ENCODE measurements at places on chromosomes 13 and 19.
A peak's percentile ranks its signal among the peaks of the same experiment; 100 is the strongest.

DNA sequence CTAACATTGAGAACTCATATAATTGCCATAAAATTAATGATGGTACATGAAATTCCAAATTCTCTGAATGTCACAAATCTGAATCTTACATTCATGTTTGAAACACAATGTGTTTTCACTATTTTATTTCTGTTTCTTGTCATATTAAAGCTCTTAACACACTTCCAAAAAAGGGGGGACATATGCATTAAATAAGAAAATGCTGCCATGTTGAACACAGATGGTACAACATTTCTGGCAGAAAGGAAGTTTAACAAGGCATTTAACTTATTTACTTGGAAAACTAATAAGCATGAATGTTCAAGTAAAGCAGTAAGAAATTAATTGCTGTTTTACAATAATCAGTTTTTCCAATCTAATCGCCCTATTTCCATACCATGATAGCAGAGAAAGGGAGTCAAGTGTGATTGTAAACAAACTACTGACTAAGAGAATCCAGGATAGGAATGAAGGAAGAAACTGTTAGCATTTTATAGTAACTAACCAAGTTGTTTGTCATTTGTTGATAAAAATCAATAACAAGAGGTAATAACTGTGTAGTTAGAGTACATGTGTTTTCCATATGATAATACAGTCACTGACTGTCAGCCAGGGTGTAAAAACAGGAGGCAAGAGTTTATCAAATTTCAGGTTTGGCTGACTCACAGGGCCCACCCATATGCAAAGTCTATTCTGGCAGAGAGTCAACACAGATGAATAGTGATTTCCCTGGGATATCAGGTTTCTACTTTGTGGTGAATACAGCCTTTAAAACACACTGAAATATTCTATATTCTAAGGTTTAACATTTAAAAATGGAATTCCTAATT is 5.7 kb upstream of the FOXO1 start:
- peak; percentile 77 for DNase-seq

- no peak for DNase-seq
Measured at GRCh38 chr19:7645656-7646425, 8.9 kb downstream of the STXBP2 start.

DNA sequence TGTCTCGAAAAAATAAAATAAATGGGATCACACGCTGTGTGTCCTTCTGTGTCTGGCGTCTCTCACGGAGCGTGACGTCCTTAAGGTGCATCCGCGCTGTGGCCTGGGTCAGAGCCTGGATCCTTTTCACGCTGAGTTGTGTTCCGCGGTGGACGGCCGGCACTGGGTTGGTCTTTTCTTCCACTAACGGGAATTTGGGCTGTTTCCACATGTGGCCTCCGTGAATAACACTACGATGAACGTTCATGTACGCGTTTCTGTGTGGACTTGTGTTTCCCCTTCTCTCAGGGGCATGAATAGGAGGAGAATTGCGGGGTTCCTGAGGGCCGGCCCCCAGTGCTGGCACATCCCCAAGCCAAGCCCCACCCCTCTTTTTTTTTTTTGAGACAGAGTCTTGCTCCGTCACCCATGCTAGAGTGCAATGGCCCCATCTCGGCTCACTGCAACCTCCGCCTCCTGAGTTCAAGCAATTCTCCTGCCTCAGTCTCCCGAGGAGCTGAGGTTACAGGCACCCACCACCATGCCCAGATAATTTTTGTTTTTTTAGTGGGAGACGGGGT is 6.2 kb upstream of the PTBP1 start:
- no peak for DNase-seq

GRCh38 chr19:11254666-11255065 is 7.7 kb downstream of the DOCK6 start:
- DNase-seq: no peak

DNA sequence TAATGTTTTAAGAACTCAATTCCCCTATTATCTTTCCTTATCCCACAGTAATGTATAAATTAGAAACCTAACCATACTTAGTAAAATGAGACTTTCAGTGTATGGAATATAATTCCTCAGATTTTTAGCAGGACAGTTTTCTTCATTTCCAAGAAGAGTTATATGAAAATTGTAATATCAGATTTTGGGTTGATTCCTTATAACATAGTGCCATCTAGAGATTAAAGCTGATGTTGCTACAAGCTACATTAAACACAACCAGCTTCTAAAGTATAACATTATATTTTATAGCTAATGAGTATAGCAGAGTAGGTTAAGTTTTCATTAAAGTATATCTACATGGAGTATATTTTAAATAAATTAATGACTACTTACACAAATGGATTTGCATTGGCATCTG is 99.7 kb upstream of the MIR17HG start:
- DNase-seq: no peak

- no peak for DNase-seq
Measured at GRCh38 chr13:99870541-99870940, 101.0 kb downstream of the ZIC5 start.

DNA sequence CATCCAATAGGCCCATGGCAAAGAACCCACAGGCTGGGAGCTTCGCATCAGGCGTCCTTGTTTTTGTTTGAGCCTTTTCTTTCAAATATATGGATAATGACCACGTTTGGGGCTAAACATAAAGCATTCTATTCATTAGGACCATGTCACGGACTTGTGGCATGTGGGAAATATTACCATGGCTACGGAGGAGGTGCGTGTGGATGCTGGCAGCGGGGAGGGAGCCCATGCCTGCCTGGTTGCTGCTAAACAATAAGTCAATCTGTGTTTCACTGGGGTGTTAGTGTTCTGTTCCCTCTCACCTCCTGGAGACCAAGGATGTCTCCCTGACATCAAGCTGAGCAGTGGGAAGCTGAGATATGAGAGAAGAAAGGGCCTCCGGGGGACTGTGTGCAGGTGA is 121.1 kb downstream of the IRS2 start:
- no peak for DNase-seq

- peak; percentile 49 for DNase-seq
Measured at GRCh38 chr13:36190771-36191170, 23.6 kb downstream of the SOHLH2 start.

GRCh38 chr13:29180055-29180454 is 359.9 kb downstream of the MTUS2 start:
- DNase-seq: no peak

DNA sequence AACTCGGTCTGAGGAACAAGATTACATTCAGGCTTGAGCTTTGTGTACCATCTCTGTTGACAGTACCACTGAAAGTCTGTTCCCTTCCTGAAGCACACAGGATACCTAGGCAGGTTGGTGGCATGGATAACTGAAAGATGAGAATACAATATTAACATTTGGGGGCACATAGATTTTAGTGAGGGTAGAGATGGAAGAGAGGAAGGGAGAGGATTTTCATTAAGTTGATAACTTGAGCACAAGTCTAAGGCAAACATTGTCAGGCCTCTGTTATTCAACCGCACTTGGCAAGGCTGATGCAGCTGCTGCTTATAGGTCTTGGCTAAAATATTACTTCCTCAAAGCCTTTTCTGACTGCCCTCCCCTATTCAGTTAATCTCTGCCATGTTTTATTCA is 10.9 kb downstream of the MIR17HG start:
- DNase-seq: no peak

DNA sequence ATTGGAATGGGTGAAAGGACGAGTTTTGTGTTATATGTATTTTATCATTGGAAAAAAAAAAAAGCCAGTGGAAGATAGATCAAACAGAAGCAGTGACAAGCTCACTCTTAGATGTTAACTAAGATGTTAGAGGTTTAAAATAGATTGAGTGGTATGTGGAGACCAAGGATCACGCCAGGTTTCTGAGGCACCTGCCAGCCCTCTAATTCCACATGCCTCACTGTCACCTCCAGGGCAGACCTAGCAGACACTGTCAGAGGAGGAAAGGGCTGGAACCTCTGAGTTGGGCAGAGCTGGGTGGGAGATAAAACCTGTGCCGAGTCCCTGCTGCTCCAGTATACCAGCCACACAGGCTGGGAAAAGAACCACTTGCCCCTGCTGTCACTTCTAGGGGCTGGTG is 57.5 kb upstream of the SIAH3 start:
- DNase-seq: no peak

DNA sequence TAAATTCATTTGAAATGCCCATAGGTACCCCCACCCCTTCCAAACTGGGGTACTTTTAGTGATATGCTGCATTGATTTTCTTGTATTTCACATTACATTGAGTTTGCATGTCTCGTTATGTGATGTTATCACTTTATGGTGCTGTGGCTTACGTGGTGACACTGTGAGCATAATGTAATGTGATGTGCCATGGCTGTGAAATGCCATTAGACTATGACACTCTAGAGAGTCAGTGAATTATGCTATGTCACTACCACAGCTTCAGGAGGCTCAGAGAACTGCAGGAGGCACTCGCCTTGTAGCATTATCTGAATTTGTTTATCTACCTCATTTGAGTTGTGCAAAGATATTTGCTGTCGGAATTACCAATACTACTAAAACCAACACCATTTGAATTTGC is 590.1 kb upstream of the SLC10A2 start:
- DNase-seq: no peak

- DNase-seq: no peak
Measured at GRCh38 chr13:113152984-113153809, 5.3 kb upstream of the PROZ start.

GRCh38 chr19:7533925-7534480 is 1.5 kb upstream of the PNPLA6 start:
- DNase-seq: peak; percentile 87

DNA sequence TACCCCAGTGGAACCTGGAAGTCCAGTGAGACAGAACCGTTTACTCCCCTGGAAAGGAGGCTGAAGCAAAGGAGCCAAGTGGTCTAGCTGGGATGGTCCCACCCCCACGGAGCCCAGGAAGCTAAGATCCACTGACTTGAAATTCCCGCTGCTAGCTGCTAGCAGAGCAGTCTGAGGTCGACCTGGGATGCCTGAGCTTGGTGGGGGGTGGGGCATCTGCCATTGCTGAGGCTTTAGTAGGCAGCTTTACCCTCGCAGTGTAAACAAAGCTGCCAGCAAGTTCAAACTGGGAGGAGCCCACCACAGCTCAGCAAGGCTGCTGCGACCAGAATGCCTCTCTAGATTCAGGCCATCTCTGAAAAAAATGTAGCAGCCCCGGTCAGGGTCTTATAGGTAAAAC is 437.0 kb downstream of the SUCLA2 start:
- peak; percentile 7 for DNase-seq

Measured in M059J (cell line).